ENCODE measurements at places on chromosomes 6 and 20.

GRCh38 chr20:39571171-39571570 lies 609.0 kb downstream of the DHX35 start:
- H3K4me3 ChIP-seq = no peak overlapping the region
- no peaks in the 10 kb centered on the region for H3K4me1 ChIP-seq
- no peak overlapping the region for H3K27ac ChIP-seq

DNA sequence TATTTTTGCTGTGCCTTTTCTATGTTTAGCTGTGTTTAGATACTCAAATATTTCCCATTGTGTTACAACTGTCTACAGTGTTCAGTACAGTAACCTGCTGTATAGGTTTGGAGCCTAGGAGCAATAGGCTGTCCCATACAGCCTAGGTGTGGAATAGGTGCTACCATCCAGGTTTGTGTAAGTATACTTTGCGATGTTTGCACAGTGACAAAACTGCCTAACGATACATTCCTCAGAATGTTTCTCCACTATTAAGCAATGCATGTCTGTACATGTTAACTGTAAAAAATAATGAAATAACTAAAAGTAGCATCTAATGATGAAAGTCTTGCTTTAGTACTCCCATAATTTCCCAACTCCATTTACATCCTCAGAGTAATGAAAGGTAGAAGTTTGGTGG lies 46.0 kb downstream of the SERAC1 start:
- no peak for DNase-seq
- no peak overlapping the region for H3K4me3 ChIP-seq
- no peaks in the 10 kb centered on the region for H3K27me3 ChIP-seq
- H3K27ac ChIP-seq = no peak overlapping the region
- no peaks in the 10 kb centered on the region for H3K4me1 ChIP-seq
- no peaks in the 10 kb centered on the region for H3K36me3 ChIP-seq

DNA sequence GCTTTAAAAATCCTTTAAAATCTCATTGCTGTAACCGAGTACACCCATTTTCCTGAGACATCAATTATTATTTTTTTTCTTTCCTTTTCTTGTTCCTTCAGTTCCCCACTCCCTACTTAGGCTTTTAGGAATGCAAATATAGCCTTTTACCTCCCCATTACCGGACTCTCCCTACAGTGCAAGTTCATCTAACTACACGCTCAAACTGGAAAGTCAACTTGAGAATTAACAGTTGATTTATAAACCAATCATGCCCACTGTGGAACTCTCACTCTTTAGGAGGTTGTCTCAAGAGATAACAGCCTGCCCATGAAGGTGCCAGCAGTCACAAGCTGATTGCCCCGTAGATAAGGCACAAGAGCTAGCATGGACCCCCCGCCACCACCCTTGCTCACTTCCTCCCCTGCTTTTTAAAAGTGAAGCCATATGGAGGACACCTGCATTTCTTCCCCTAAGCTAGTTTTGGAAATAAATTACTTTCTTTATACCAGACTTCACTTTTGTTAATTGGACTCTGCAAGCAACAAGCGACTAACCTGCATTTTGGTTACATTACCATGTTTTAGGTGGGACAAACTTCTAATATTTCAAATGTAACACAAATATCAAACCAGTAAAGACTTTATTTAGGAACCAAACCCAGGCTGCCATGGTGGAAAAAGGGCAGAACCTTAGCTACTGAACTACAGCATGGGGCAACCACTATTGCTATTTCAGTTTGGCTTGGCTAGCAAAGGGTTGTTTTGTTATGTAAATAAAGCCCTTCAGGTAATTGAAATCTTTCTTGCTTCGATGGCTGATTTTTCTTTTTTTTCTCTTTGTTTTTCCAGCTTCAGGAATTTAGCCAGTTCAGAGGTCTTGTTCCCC lies 34.9 kb downstream of the UBD start:
- H3K27ac ChIP-seq = no peak overlapping the region
- peak; percentile 11 for DNase-seq
- H3K36me3 ChIP-seq = no peaks in the 10 kb centered on the region
- H3K27me3 ChIP-seq = no peaks in the 10 kb centered on the region
- H3K4me1 ChIP-seq = no peaks in the 10 kb centered on the region

- no peak overlapping the region for H3K27ac ChIP-seq
- no peak overlapping the region for H3K4me3 ChIP-seq
- no peak for DNase-seq
Observed at GRCh38 chr6:136607204-136607931, 57.1 kb upstream of the MAP7 start.

DNA sequence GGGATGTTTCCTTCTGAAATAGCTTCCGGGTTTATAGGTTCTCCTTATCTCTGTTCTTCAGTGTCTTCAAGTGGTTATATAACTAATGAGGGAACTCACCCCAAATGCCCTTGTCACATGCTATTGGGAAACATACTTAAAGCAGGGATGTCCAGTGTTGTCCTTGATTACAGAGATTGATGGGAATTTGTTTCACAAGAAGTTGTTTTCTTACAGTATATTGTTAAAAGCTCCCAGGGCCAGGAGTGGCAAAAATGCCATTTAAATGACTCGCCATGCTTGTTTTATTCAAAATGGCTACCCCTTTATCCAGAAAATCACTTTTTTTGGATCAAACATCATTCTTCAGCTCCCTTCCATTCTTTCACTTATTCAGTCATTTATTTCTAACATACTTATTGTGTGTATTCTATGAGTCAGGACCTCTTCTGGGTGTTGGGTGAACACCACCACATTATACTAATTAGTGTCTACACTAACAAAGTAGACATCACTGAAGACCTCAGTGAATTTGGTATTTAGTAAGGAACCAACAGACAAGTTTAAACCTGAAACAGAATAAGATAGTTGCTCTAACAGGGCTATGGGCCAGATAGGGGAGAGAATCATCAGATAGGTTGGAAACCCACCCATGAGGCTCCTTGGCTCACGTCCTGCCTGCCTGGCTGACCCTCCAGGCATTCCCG lies 791.1 kb downstream of the MAFB start:
- DNase-seq = no peak
- no peaks in the 10 kb centered on the region for H3K36me3 ChIP-seq
- no peaks in the 10 kb centered on the region for H3K27me3 ChIP-seq
- no peak overlapping the region for H3K27ac ChIP-seq
- peaks cover 2% of the 10 kb centered on the region for H3K4me1 ChIP-seq
- H3K4me3 ChIP-seq = no peak overlapping the region

DNA sequence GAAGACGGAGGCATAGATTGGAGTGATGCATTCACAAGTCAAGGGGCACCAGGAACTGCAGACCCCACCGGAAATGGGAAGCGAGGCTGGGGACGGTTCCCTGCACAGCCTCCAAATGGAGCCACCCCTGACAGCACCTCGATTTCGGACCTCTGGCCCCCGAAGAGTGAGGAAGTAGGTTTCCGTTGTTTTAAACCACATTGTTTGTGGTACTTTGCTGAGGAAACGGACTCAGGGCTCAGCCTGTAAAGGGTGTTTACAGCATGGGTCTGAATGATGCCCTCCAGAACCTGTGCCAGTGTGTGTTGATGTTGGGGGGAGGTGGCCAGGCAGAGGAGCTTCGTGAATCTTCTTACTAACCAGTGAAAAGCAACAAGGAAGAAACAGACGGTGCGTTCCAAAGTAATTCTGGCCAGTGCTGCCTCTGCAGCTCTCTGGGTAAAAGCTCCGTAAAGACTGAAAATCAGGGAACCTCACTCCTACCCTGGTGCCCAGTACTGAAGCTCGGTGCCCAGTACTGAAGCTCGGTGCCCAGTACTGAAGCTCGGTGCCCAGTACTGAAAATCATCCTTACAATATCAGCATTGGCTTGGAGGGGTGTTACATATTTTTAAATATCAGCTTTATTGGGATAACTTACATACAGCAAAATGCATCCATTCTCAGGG lies 30.1 kb upstream of the CCR6 start:
- H3K27me3 ChIP-seq = no peaks in the 10 kb centered on the region
- peaks cover 2% of the 10 kb centered on the region for H3K4me1 ChIP-seq
- H3K4me3 ChIP-seq = no peak overlapping the region
- no peak for DNase-seq
- H3K27ac ChIP-seq = no peak overlapping the region

- H3K36me3 ChIP-seq = no peaks in the 10 kb centered on the region
- H3K4me3 ChIP-seq = no peak overlapping the region
- H3K4me1 ChIP-seq = 0 out of 2 replicates have a peak, but pooled peaks cover 2% of the 10 kb centered on the region
Observed at GRCh38 chr6:6889601-6890000, 218.2 kb upstream of the RREB1 start.

DNA sequence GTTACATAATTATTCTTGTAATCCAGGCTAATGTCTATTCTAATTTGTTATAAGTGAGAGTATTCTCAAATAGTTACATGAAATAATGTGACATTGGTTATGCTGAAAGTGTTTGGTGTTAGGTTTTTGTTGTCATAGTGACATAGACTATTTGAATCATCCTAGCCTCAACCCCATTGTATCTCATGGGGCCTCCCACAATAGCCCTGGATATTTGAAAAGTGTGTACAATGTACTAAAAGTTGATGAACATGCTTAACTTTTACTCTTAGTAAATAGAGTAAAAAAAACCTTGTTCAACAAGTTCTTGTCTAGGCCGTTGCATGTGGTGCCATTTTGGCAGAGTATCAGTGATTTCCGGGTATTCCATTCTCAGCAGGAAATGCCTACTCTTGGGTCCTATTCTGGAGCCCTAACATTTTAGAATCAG lies 83.0 kb downstream of the RTN4IP1 start:
- peaks cover 2% of the 10 kb centered on the region for H3K36me3 ChIP-seq
- no peak for DNase-seq
- H3K4me3 ChIP-seq = no peak overlapping the region
- H3K27me3 ChIP-seq = no peaks in the 10 kb centered on the region

DNA sequence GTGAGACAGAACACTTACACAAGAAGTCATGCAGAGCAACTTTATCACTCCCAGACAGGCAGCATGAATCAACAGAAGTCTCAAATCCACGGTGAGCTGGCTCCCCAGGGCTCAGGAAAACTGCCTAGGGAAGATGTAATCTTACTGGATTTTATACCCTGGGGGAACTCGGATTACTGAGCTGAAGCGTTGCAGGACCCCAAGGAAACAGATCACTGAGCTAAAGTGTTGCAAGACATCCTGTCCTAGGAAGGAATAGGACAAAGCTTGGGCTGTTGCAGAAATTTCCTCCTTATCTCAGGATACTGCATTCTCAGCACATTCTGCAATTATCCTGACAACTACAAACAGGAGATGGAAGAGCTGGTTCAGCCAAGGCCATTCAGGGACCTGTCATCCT lies 224.8 kb downstream of the TFAP2A start:
- no peak overlapping the region for H3K4me3 ChIP-seq
- DNase-seq = no peak
- no peak overlapping the region for H3K27ac ChIP-seq
- H3K4me1 ChIP-seq = no peaks in the 10 kb centered on the region
- H3K36me3 ChIP-seq = no peaks in the 10 kb centered on the region
- no peaks in the 10 kb centered on the region for H3K27me3 ChIP-seq

DNA sequence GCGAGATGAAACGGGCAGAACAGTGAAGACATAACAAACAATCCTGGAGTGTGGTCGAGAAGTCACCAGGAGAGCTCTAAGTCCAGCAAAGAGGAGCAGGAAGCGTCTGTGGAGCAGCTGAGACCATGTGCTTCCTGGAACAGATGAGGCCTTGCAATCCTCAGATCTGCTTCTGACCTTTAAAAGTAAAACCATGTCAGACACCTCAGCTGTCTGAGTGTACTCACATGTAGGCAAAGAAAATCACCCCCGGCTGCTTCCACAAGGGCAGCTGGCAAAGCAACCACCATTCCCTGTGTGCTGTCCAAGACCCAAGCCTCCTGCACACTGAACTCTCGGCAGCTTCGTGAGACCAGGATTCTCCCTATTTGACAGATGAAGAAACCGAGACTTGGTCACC lies 76.6 kb downstream of the EDN3 start:
- H3K4me1 ChIP-seq = no peaks in the 10 kb centered on the region
- no peaks in the 10 kb centered on the region for H3K36me3 ChIP-seq
- DNase-seq = no peak
- H3K27me3 ChIP-seq = no peaks in the 10 kb centered on the region
- no peak overlapping the region for H3K27ac ChIP-seq

DNA sequence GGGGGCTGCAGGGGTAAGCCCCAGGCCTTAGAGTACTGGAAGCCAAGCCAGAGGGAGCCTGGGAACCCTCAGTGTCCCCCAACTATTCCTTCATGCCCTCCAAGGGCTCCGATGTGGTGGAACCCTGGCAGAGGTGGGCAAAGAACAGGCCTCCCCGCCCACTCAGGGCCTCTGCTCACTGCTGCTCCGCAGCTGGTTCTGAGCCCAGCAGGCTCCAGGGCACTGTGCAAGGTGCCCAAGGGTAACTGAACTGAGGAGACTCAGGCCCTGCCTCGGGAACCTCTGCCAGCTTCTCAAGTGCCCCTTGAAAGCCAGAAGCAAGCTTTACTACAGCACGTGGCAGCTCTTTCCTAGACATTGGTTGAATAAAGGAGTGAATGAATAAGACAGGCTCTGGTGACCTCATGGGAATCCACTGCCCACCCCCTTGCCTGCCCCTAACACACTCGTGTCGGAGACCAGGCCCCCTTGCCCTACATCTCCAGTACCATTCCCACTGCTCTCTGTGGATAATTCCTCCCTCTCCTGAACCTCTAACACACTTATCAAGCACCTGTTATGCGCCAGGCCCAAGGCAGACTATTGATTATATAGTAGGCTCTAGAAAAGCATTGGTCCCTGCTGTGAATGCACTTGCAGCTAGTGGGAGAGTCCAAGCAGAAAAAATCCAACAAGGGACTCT lies 55.0 kb downstream of the TOX2 start:
- H3K27ac ChIP-seq = no peak overlapping the region
- H3K4me1 ChIP-seq = no peaks in the 10 kb centered on the region
- H3K36me3 ChIP-seq = no peaks in the 10 kb centered on the region
- DNase-seq = no peak

DNA sequence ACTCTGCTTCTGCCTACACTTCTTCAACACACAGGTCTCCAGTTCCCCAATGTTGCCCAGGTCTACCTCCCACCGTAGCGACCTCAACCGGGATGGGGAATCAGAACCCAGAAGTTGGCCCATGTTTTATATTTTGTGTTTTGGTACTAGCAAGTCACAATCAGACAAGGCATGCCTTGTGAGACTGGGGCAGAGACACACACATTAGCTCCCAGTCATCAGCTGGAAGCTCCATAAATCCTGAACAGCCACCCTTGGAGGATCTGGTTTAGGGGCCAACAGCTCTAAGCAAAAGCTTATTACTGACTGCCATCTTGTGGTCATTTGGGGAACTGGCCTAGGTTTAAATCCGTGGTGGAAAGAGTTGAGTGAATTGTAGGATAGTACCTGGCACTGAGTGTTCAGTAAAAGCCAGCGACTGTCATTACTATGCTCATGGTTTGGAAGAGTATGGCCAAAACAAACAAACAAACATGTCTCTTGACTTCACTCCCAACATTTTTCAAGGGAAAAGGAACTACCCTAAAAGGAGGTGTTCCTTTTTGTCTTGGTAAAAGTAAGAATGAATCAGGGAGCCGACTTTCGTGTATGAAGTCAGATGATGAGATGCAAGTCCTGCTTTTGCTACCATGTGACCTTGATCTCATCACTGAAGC lies 40.5 kb downstream of the PIM1 start:
- no peaks in the 10 kb centered on the region for H3K4me1 ChIP-seq
- peak; percentile 78 for DNase-seq
- no peak overlapping the region for H3K4me3 ChIP-seq

Data from iPS DF 6.9 (cell line).